ENCODE measurements at places on chromosomes 13 and 19.

DNA sequence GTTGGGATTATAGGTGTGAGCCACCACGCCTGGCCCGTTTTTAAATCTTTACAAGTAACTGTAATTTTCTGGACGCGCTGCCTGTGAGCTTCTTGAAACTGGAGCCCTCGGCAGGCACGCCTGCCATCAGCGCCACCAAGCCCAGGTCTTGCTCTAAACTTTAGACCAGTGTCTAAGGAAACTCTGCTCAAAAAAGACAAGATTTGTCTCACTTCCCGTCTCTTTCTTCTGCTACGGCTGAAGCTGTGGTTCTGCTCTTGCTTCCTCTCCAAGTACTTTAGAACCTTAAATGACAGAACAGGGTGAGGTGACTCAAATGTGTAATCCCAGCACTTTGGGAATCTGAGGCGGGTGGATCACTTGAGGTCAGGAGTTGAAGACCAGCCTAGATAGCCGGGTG is 24.9 kb downstream of the RCN3 start:
- DNase-seq: peak; percentile 71

- DNase-seq: no peak
These were observed 13.6 kb downstream of the TSSK6 start for GRCh38 chr19:19501798-19502197.

DNA sequence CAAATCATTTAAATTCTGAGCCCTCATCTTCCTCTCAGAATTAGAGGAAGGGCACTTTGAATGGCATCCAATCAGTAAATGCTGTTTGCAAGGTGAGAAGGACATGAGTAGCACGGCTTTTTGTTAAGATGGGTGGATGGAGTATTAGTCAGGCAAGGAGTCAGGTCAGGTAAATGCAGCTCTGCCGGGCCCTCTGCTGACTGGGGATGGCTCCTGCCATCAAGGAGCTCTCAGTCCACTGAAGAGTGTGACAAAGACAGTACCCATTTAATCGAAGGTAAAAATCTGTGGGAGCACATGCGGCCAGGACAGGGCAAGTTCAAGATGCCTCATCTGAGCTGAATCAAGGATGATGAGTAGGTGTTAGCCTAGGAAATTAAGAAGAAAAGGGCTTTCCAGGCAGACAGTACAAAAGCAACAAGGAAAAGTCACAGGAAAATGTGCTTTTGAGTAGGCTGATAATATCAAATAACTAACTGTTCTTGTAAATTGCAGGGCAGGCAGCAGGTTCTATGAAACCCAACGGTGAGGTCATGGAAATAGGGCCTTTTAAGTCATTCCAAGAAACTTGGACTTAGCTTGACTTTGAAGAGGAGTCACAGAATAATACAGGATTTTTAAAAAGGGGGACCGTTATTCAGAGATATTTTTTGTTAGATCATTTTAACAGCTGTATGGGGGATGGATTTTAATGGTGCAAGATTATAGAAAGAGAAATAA is 670.5 kb upstream of the ARGLU1 start:
- no peak for DNase-seq

DNA sequence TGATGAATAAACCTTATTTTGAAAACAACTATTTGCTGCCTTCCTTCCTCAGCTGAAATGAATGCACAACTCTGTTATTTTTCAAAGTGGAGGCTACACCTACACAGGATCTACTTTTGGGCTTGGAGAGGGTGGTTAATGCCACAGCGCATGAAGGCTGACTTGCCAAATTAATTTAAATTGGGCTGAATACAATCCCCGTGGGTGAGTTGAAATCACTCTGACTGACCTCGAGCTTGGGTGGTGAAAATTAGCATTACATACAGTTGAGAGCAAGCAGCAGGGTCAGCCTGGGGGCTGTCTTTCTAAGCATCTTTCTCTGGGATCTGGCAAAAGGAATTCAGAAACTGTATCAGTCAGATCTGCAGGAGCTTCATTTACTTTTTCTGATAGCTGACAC is 38.5 kb downstream of the TPT1 start:
- DNase-seq: no peak

DNA sequence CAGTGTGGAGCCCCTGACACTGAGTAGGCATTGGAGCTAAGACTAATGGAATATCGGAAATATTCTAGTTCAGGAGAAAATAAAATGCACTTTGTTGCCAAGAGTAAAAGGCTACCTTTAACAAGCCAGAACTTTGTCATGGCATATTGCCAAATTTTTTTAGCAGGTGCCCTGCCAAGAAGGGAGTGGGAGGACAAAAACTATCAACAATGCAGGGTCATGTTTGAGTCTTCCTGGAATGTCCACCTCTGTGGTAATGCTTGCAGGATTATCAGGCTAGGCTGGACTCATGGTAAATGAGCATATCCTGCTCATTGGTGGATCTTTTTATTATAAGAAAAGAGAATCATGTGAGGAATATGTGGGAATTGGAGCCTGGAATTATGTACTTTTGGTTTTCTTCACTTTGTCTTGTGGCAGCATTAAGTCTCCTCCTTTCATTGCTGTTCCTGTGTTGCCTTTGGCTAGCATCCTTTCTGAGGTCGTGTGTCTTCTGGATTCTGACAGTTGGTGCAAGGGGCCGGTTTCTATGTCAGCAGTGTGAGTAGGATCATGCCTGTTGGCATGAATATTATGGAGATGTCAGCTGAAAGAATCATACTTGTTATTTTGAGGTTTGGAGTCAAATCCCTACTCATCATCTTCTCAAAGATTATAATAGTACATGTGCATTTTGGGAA is 122.9 kb upstream of the SPRY2 start:
- no peak for DNase-seq
